ENCODE measurements at places on chromosomes 6 and 20.

DNA sequence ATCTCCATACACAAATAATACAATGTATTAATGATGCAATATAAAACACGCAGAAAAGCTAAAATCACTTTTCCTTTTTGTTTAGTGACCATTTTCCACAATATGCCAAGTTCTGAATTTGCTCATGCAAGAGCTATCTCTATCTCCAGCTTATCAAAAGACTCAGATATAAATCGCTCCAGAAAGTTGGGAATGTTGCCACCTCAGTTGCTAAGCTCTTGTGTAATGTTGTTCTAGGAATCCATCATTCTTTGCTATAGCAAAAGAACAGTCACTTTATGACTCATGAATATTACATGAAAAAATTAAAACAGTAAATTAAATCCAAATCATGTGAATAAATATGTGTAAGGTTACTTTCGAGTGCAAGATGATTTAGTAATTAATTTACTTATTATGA lies 8.7 kb downstream of the PLAGL1 start:
- DNase-seq = no peak

GRCh38 chr6:14540810-14541540 lies 423.4 kb downstream of the CD83 start:
- DNase-seq = no peak

DNA sequence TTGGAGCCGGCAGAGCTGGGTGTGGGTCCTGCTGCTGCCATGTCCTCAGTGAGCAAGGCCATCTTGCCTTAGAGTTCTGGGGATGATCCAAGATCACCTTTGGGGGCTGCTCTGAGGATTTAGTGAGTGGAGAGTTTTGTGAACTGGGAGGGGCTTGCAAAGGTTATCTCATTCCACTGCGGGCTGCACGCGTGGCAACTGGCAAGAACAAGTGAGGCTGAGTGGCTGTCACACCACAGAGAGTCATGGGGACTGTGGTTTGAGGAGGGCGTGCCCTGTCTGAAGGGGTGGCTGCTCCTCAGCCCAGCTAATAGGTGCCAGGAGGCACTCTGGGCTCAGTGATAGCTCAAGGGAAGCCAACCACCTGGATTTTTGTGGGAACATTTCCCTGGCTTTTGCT lies 37.6 kb downstream of the TTLL9 start:
- DNase-seq = no peak

DNA sequence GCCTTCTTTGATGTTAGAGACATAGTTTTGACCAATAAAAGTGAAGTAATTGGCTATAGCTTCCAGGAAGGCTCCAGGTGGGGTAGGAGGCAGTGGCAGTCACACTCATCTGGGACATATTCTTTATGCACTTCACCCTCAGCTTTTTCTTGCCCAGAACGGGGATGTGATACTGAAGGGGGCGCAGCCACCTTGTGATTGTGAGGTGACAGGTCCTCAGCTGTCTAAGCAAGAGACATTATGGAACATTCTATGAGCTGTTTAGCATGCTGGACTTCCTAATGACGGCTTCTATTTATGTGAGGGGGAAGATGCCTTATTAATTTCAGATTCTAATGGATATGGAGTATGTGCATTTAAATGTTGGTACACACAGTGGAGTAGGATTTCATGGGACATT lies 151.3 kb upstream of the ZFP64 start:
- no peak for DNase-seq

DNA sequence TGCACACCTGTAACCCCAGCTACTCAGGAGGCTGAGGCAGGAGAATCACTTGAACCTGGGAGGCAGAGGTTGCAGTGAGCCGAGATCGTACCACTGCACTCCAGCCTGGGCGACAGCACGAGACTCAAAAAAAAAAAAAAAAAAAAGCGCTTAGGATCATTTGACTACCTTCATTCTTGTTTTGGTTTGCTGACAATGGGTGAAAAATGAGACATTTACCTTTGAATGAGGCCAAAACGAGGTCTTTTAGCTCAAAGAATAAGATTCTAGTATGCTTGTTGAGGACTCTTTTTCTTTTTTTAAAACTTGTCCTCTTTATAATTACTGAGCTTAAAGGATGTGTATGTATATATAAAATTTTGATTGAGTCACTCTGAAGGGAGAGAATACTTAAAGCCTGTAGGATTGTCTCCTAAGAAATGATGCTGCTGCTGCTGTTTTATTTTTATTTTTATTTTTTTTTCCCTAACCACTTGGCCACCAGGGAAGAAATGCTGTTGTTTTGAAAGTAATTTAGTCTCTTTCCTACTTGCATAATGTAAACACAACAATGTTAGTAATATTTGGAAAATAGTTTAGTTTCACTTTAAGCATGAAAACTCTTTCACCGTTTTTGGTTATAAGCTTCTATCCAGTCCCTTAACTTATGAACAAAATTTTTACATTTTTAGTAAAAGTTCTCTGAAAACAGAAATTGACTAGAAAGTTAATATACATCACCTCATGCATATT lies 7.9 kb downstream of the UBR2 start:
- DNase-seq = no peak

DNA sequence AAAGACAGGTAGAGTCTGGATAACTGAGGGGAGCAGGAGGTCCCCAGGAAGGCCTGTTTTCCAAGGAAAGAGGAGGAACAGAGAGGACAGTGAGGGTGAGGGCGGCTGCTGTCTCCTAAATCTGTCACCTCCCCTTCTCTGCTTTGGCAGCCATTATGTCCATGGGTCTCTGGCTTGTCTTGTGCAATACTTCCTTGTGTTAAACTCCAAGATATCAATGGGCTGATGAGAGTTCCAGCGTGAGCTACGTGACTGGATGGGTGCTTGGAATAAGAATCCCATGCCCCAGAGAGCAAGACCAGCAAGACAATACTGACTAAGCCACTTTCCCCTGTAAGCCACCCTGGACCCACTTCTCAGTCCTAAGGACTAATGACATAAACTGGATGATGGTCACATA lies 26.3 kb upstream of the DNAAF9 start:
- no peak for DNase-seq

DNA sequence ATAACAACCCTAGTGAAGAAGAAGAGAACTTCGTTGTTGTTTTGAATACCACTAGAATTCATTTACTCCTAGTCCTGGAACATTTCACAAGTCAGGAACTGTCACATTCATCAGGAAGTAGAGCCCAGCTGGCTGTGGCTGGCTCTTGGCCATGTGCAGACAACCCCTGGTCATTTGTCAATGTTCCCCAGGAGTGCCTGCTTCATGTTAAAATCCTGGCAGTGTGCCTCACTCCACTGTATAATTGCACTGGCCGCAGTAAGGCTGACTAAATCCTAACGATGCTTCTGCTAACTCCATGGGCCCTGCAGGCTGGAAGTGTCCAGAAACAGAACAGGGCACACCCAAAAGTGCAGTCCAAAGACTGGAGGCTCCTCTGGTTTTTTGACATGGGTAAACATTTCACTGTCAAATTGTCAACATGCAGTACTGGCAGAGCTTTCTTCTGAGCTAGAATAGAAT lies 41.5 kb upstream of the ADGRF1 start:
- no peak for DNase-seq

GRCh38 chr6:100467129-100468015 lies 2.7 kb upstream of the SIM1 start:
- no peak for DNase-seq

- DNase-seq = no peak
Observed at GRCh38 chr6:101013612-101014195, 132.6 kb upstream of the ASCC3 start.

- no peak for DNase-seq
Observed at GRCh38 chr6:165514621-165515020, 148.4 kb downstream of the PDE10A start.

All from stimulated activated CD8-positive, alpha-beta memory T cell treated with anti-CD3 and anti-CD28 coated beads, Interleukin-2, amount 100 ng/mL, for 48 hours (primary cell).